ENCODE measurements at places on chromosomes 13 and 19. TPM values are rescaled to one million over a fixed set of nuclear protein-coding genes. Genes with fewer than 3 reads are reported as not detected.
A peak's percentile ranks its signal among the peaks of the same experiment; 100 is the strongest.

DNA sequence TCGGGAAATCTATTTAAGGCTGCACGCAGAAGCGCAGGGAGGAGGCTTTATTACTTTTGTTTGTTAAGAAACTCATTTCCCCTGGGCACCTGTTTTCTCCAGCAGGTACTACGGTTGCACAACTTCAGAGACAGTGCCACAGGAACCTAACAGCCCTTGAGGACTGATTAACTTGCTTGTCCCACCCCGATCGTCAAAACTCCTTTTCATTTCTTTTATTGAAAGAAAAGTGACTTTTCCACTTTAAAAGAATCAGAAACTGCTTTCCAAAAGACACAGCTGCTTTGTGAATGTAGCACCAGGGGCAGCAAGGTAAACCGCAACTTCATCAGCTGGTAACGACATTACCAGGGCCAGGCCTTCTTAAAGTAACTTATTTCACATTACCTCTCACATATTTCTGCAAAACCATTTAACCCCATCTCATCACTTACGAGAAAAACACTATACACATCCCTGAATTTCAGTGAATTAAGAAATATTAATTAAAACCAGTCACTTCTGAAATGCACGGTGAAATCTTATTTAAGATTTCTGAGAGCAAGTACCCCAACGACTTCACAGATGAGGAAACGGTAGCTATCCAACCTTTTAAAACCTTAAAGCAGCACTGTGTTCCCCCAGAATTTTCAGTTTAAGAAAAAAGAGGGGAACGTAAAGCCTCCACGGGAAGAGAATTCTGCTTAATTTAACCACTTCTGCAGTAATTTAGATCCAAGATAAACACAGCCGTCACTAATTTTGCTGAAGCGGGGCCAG, 1.4 kb downstream of the ANKRD10 start:
- DNase-seq = no peak

- no peak for DNase-seq
Measured at GRCh38 chr13:51816604-51817249, 12.8 kb upstream of the DHRS12 start.

DNA sequence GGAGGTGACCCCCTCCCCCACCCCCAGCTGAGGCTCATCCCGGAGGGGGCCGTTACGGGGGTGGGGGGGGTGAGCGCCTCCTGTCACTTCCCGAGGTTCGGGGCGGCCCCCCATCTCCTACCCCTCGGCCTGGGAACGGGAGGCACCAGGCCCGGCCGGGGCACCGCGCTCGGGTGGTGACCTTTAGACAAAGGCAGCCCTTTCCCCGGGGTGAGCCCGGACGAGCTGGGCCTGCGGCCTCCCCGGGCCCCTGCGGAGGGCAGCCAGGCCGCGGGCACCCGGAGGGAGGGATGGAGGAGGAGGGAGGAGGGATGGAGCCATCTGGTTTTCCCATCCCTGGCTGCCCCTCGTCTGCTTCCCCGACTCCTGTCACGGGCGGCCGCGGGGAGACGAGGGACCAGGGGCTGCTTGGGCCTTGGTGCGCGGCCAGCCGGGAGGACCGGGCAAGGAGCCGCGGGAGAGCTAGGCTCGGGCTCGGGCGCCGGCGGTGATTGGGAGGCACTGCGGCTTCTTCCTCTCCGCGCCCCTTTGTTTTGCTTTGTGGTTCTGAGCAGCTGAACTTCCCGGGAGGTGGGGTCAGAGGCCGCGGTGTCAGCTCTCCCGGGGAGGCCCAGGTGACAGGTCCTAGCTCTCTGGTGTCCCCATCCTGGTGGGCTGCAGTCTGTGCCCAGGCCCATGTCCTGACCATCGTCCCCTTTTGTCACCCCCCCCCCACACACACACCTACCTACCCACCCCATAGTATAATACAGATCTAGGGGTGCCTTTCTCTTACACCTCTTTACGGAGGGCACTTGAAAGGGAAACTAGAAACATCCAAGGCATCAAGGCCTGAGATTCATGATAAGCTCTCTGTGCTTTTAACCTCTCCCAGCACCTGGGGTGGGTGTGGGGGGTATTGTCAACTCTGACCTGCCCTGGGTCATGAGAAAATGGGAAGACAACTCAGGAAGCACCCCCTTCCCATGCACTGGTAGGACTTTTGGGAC, 1.3 kb downstream of the BICRA start:
- DNase-seq = peak; percentile 78

Gene LAIR1
- total RNA-seq = 3.5 TPM

Gene VAV1
- 2.9 TPM for total RNA-seq

Data from heart left ventricle (tissue), 16 donors.